ENCODE measurements at places on chromosomes 5 and 9.

GRCh38 chr9:1962122-1962521 lies 53.0 kb upstream of the SMARCA2 start:
- no peak for DNase-seq

- no peak for DNase-seq
Observed at GRCh38 chr5:68894673-68895072, 199.1 kb upstream of the SLC30A5 start.

DNA sequence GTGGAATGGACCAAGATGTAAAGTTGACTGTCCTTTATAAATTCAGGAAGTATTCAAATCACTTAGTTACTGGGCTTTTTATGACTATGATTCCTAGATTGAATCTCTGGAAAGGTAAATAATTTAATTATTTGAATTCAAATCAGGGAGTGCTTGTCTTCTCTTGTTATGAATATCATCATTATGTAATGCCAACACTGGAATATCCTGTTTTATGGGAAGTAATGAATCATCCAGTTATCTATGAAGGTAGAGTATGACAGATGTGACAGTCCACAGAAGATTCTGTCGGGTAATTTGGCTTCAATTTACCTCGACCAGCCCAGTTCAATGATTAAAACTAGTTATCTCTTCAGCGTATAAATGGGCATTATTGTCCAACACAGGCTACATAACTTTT lies 141.0 kb upstream of the NUDT12 start:
- DNase-seq: no peak

DNA sequence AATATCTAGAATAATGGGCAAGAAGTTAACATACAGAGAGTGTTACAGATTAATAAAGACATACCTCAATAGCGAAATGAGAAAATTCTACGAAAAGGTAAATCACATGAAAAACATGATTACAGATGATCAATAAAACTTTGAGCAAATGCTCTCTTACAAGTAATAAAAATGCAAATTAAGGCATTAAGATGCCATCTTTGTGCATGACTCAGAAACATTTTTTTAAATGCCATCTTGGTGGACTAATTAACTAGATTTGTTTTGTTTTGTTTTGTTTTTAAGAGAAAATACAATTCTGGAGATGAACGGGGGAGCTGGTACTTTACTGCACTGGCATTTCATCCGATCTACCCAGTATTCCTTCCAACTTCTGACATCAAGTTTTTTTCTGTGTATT lies 130.2 kb downstream of the SUSD1 start:
- no peak for DNase-seq

DNA sequence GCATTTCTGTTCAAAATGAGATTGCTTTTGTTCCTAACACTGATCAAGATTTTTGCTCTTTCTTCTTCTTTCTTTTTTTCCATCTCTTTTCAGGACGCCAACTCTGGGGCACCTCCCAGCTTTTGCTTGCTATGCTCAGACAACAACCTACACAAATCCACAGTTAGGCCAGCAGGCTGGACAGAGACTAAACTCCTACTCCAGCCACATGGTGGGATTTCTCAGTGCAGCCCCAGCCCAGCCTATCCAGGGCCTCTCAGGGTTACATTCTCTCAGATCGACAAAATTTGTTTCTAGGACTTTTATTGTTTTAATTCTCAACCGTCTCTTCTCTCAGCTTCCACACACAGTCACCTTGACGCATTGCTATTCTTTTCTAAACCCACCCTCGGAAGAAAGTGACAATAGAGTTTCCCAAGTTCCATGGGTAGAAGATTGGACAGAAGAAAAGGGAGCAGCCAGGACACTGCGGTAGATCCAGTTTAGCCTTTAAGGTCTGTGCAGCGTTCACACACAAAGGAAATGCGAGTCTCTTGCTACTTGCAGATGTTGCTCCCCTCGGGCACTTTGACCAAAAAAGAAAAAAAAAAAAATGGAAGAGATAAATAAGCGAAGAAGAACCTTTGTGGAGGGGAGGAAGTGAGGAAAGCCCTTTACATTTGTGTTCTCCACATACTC lies 588.6 kb upstream of the GRAMD2B start:
- no peak for DNase-seq

DNA sequence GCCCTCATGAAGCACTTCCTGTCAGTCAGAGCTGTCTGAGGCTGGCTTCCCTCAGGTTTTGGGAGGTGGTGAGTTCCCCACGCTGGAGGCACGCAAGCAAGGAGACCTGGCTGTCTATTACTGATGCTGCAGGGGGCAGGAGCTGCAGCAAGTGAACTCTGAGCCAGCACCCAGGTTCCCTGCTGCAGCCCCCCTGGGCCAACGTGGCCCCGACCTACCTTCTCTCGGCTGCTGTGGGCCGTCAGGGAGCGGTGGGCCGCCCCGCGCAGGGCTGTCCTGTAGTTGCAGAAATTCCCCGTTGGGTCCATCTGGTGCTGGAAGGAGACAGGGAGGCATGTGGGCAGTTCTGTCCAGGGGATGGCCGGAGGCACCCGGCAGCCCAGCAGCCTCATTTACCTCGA lies 46.8 kb upstream of the RNF130 start:
- no peak for DNase-seq

DNA sequence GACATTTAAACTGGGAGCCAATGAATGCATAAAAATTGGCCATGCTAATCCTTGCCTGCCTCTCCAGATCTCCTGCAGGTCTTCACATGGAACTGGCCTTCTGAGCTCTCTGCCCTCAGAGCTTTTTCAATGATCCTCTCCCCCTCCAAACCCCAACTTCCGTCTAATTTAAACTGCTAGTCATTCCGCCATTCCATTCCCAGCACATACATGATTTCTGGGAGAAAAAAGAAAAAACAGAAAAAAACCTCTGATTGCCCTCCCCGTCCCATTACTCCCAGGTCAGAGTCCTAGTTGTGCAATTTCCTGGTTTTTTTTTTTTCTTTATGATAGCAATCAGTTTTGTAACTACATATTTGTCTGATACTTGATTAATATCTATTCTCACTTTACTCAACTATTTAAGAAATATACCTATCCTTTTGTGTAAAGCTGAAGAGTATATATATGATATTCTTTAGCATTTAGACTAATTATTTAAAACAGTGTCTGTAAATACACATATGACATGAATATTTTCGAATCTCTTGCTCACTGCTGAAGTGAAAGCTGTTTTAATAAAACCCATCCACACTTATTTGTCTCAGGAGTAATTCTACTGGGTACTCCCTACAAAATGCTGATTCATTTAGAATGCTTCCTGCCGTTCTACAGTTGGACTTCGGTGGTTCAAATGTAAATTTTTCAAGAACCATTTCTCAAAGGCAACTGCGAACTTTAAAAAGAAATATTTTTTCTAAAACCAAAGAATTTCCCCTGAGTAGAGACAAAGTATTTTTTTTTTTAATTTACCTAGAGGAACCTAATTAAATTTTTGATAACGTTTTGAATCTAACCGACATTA lies 1.6 kb downstream of the HINT1 start:
- no peak for DNase-seq

DNA sequence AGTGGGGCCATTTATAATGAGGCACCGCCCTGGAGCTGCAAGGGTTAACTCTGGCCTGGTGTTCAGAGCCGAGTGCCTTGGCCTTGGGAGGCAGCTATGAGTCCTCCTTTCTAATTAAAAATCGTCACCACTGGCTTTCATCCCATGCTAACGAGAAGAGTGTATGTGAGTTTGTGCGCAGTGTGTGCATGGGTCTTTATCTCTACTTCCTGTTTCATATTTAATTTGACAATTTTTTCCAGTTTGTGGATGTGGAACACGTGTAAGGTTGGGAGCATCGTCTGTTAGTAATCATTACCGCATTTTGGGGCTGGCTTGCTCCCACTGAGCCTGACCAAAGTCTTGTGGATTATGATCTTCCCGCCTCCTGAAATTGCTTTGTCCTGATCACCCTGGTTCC lies 76.4 kb downstream of the NDFIP1 start:
- no peak for DNase-seq

GRCh38 chr5:97150401-97150800 lies 8.0 kb upstream of the LIX1 start:
- no peak for DNase-seq

DNA sequence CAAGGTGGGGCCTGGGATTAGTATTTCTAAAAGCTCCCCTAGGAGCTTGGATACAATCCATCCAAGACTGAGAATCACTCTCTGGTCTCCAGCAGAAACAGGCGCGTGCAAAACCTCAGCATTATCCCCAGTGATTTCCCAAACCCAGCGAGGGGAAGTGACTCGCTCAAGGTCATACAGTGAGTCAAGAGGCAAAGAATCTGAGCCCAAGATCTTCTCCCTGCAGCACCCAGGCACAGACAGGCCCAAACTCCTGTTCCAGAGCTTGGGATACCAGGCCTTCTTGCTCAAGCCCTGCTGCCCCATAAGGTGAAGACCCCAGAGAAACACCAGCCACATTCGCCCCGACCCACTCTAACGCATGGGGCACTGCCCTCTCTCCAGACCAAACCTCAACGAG lies 33.2 kb downstream of the SHB start:
- DNase-seq: no peak

DNA sequence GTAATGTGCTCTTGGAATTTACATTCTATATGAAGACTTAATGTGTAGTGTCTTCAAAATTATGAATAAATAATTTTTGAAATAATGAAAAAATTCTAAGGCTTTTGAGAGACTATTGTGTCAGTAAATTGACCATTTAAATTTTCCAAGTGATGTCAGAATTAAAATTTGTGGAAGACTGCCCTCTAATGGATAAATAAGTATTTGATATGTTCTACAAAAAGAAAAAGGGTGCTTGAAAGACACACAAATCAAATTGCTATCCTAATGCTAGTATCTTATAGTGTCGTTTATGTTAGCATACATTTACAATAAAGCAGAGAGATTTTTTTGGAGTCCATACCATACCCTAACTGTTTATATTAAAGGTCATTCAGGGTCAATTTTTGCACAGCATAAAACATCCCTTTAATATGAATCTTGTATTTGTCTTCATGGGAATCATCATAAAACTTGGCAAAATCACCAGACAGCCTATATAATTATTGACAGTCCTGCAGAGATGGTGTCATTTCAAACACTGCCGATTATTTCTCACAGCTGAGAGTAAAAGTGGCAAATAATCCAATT lies 120.8 kb upstream of the SLC27A6 start:
- no peak for DNase-seq

GRCh38 chr5:18334949-18335348 lies 700.7 kb downstream of the TAF11L14 start:
- DNase-seq: no peak

- no peak for DNase-seq
Observed at GRCh38 chr9:113187929-113188595, 33.0 kb downstream of the FKBP15 start.

GRCh38 chr5:180423133-180423532 lies 70.0 kb upstream of the GFPT2 start:
- DNase-seq: no peak

DNA sequence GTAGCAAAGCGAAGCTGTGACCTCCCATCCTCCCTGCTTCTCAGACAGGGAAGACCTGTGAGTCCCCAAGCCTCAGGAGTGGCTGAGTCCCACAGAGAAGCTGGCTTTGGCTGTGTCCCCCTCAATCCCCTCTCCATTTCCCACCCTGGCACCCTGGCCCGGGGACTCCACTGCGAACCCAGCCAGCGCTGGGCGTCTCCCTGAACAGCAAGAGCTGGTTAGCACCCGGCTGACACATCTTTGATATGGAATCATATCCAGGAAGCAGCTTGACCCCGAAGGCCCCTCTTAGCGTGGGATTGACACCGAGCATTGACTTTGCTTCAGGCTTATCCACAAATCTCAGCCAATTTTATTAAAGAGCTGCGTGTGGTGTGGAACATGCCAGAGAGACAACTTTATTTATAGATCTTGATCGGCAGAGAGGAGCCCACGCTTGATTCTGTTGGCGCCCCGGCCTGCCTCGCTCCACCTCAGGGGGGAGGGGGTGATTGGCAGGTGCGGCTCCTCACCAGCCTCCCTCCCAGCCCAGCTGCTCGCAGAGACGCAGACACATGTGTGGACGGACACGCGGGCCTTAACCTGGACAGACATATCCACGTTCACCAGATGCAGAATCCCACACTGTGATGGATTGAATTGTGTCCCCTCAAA lies 120.7 kb upstream of the MVB12B start:
- DNase-seq: no peak

DNA sequence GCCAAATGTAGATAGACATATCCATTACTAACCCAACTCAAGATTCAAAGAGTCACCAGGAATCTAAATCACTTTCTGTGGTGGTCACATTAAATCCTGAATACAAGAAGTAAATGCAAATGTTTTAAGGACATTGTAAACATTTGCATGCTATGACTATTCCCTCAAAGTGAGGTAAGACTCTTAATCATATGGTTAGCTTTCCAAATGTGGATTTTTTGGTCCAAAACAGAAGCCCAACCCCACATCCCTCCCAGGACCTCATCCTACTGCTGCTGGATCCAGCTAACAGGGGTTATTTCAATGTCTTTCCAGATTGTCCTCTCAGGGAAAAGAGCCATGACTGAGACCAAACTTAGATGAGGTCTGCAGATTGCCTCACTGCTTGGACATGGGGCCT lies 228.1 kb upstream of the PANK3 start:
- no peak for DNase-seq

GRCh38 chr9:13109781-13110180 lies 169.7 kb downstream of the MPDZ start:
- DNase-seq: no peak

DNA sequence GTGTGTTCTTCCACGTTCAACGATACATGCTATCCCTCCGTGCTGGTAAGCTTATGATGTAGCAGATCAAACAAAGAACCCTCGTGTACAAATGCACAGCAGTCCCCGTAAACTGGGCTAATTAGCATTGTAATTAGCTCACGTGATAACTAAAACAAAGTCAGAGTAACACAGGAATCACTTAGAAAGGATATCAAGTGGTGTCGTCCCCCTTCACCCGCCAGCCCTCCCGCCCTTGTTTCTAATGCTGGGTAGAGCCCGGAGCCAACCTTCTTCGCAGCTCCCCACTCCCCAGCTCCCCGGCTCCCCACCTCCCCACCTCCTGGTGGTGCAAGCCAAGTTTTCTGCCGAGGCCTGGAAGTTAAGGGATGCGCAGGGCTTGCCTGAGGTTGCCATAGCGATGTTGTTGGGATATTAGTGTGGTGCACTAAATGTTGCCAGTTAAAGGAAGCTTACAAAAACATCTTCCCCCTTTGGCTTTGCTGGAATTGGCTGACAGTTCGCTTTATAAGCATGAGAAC lies 357.9 kb upstream of the CCNH start:
- DNase-seq: no peak

DNA sequence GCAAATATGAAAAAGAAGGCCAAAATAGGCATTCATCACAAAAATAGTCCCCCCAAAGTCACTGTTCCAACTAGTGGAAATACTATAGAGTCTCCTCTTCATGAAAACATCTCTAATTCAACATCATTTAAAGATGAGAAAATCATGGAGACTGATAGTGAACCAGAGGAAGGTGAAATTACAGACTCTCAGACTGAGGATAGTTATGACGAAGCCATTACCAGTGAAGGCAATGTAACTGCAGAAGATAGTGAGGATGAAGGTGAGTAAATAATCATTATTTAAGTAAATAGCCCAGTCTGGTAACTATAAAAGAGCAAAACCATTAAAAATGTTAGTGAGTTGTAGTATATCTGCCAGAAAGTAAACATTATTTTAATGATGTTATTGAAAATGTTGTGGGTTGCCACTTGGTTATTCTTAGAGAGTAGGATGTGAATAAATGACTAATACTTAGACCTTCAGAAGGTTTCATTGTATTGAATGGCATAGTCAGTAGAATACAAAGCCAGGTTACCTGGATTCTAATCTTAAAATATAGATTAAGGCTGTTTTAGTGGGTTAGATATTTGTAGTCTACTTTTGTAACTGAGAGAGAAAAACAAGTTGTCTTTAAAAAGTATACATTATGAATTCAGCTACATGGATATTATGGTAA lies 16.3 kb downstream of the AGGF1 start:
- DNase-seq: no peak

- DNase-seq: no peak
Observed at GRCh38 chr5:168282120-168282519, 9.3 kb upstream of the WWC1 start.
